ENCODE measurements at places on chromosomes 12 and 14. TPM values are rescaled to one million over a fixed set of nuclear protein-coding genes. Genes with fewer than 3 reads are reported as not detected.

- DNase-seq: no peak
These were observed 166.0 kb downstream of the SLC38A4 start for GRCh38 chr12:46659824-46660223.

- no peak for DNase-seq
These were observed 602.8 kb downstream of the RPS29 start for GRCh38 chr14:48983351-48983888.

DNA sequence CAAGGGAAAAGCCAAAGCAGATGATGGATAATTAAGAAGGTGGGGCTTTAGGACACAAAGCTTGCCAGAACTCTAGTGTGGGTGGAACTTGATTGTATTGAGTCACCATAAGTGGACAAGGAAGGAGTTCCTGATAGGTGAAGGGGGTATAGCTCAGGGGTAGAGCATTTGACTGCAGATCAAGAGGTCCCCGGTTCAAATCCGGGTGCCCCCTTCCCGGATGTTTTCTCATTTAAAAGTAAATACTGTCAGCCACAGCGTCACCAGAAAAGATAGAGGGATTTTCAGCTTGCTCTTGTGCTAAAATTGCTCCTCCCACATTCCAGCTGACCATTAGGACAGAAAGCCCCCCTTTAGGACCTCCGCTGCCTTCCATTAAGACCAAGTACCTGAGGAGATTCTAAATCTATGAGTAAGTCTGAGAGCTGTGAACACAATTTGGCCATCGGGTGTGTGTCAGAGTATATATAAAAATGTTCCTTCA is 36.6 kb downstream of the DCAF4 start:
- no peak for DNase-seq

DNA sequence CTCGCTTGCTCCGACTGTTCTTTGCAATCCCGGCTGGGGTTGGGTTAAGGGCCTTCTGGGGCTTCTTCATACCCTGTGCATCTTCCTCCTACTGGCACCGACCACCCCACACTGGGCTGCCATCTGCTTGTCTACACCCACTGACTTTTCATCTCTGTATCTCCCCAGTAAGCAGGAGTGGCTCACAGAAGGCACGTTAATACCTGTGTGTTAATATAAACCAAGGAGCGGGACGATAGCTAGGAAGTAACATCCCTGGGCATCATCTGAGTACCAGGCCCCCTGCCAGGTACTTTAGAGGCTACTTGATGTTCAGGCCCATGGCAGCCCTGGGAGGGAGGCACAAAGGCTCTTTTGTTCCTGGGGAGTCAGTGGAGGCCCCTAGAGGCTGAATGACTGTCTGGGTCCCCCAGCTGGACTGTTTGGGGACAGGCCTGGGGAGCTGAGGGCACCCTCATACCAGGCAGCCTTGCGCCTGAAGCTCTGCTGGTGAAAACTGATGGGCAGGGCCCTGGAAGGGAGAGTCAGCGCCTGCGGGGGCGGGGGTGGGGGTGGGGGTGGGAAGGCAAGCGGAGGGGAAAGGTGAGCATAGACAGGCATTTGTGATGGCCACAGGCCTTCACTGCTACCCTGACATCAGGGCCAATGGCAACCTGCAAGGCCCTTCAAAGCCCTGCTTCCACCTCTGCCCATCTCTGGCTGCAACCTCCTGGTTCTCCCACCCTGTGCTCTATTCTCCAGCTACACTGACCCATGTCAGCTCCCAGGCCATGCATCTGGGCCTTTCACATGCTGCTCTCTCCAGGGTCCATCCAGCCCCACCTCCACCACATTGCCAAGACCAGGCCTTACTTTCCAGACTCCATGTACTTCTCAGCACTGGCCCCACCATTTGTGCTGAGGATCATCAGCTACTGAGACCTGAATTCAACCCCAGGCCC is 34.2 kb upstream of the DEGS2 start:
- no peak for DNase-seq

GRCh38 chr14:55430024-55430690 is 10.3 kb downstream of the TBPL2 start:
- no peak for DNase-seq

The HPD gene
- 0.11 TPM for polyA plus RNA-seq
